ENCODE measurements at places on chromosomes 12 and 14. TPM values are rescaled to one million over a fixed set of nuclear protein-coding genes. Genes with fewer than 3 reads are reported as not detected.

DNA sequence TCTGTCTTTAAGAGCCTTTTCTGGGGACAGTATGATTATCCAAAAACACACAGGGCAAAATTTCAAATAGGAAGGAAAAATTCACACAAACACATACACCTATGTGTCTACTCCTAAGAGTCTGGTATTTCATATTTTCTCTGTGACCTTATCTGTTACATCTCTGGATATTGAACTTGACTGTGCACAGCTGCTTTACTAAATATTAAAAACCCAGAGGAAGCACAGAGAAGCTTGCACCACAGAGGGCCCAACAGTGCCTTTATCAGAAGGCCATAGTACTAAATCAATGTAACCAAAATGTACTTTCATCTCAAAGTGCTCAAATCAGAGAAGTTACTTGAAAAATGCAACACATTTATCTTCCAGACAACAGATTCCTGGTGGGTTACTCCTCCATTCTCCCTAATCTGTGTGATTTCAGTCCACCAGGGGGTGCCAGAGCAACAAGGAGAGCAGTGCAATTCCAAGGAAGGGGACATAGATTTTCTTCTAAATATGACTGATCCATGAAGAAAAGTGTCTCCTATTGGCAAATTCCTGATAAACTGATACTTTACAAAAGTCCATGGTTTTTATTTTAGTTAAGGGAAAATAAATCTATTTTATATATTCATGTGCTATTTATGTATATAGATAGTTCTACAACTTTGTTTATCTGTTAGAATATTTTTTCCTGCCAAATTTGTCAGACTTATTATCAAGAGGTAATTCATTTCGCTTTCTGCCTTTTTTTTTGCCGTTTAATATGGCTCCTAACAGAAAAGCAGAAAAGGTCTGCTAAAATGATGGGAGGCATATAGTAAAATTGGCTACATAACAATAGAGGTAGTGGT lies 617.6 kb downstream of the LRFN5 start:
- peak; percentile 90 for DNase-seq

NEUROD4 gene
- not detected for total RNA-seq

GRCh38 chr12:29245246-29245645 lies 96.2 kb downstream of the FAR2 start:
- peak; percentile 63 for DNase-seq

- peak; percentile 82 for DNase-seq
These were observed 11.1 kb upstream of the KRT7 start for GRCh38 chr12:52221912-52222457.

GRCh38 chr14:60276347-60276746 lies 27.3 kb downstream of the PPM1A start:
- peak; percentile 33 for DNase-seq

DNA sequence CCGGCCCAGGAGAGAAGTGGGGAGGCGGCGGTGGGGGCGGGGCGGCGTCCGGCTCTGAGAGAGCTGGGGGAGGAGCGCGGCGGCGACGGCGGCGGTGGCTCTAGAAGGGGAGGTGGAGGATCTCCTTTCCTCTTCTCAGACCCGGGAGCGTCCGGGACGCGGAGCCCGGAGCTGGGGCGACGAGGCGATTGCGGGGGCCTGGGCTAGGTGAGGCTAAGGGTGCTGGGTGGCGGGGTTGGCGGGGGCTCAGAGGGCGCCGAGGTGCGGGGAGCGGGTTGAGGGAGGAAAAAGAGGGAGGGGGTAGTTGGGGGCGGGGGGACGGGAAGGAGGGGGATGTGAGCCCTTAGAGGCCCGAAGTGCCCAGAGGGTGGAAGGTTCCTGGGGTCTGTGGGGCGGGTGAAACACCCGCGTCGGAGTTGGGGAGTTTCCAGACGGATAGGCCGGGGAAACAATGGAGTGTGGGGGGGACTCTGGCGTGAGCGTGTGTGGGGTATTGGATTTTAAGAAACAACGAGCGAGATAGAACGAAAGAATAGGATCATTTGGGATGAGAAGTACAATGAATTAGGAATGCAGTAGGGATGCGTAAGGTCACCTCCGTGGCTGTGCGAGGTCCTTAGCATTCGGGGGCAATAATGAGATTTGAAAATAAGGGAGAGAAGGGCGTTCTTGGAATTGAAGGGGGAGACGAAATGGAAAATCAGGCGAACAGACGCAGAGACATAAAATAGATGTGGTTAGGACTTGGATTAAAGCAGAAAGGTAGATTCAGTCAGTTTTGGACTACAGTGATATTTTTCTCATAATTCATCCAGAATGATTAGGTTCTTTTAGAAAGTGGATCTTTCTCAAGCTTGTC lies at the start of gene SPATS2:
SPATS2 (plus strand) TSS at position 82 of the 859 bp plus-strand sequence. CDS start 93,551 bp downstream, outside the sequence.
- DNase-seq: no peak

GRCh38 chr12:99232324-99232723 lies 415.2 kb upstream of the GARIN6 start:
- DNase-seq: no peak

DNA sequence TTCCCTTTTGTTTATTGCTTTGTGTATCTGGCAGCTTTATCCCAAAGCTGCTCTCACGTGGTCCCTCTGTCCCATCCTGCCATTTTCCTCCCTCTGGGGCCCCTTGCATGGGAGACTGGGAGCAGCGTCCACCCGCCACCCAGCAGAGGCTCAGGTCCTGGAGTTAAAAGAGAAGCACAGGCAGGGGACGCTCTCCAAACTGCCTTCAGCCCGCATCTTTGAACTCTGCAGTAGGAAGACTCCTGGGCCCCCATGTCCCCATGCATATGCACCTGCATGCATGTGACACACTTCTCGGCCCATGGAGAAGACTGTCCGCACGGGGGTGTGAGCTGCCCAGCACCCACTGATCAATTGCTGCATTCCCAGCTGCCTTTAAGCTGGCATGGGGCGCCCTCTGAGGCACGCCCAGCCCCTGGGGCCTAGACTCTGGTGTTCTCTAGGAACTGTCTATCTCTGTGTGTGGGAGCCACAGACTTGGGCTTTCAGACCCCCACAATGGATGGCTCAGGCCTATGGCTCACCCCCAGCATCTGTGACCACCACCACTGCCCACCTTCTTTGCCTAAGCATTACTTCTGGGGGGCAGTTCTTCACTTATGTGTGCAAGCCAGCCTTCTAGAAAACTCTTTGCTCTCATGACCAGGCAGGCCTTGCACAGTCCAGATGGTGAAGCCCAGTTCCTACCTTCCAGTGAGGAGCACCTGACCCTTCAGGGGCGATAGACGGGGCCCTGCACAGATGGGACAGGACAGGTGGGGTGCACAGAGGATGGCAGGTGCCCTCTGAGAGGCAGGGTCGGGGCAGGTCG lies 96.1 kb upstream of the DIO3 start:
- no peak for DNase-seq

RASSF8 gene
- 51.2 TPM for total RNA-seq

DNA sequence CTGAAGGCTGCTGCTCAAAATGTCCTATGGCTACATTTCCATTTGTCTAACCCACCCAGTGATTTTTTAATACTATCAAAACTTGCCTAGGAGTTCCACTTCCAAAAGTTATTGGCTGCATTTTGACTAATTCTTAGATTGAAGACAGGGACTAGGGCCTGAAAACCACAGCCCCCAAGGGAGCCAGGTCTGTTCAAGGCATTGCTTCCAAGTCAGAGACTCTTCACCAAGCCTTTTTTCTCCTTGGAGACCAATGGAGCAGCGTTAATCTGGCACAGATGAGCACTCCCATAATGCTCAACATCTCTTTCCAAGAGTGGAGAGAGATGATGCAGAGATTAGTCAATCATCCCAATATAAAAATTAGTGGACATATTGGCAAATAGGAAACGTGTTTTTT lies 112.5 kb upstream of the HIF1A start:
- no peak for DNase-seq

- no peak for DNase-seq
These were observed 20.9 kb downstream of the CD9 start for GRCh38 chr12:6221146-6221545.

OR4K1 gene
- total RNA-seq: not detected

AQP2 gene
- not detected for total RNA-seq

GRCh38 chr12:56338308-56339157 lies at the start of gene IL23A:
IL23A (plus strand) TSS chr12:56338884; CDS start chr12:56339045, 161 bp downstream.
- DNase-seq: peak; percentile 88

- DNase-seq: peak; percentile 33
These were observed 91.9 kb downstream of the SLC8A3 start for GRCh38 chr14:70096866-70097265.

INHBC gene
- not detected for total RNA-seq

- no peak for DNase-seq
These were observed 226.9 kb downstream of the MON2 start for GRCh38 chr12:62693376-62694050.

STAC3 gene
- total RNA-seq: 1.4 TPM

ESR2 gene
- total RNA-seq: 0.35 TPM

GRCh38 chr14:68473069-68473468 lies 319.8 kb downstream of the ZFP36L1 start:
- no peak for DNase-seq

BHLHE41 gene
- 81.0 TPM for total RNA-seq

DNA sequence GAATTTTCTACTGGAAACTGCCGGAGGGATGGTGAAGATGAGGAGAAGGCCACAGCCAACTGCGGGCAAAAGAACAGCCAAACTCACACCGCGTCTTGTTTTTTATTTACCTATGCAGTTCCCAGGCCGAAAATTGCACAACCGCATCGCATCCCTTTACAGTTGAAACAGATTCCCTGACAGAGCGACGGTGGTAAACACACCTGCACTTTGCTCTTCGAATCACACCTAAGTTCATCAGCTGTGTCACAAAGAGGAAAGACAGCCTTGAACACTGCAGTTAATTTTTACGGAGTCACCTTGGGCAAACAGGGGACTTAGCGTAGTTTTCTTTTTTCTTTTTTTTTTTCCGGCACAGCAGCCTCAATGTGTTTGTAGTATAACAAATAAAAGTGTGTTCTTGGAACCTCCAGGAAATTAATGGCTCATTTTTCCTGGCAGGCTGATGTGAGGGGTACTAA lies 272.0 kb upstream of the DIO3 start:
- no peak for DNase-seq

DNA sequence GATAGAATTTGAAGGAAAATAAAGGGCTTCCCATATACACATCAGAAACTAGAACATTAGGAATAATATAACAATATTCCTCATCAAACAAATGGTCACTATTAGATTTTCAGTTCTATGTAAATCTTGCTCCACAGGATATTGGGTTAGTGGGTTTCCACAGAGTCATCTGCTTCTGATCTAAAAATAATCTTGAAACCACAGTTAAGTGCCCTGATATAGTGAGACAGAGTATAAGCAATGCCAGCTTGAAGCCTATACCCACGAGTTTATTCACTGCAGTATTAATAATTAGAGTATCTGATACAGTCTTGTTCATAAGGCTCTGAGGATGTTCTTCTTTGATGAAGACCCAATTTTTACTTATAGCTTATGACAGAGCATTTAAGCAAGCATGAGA lies 74.5 kb upstream of the ATF7IP start:
- DNase-seq: no peak

RASSF9 gene
- 0.17 TPM for total RNA-seq

USP44 gene
- total RNA-seq: not detected

GRCh38 chr12:27178723-27179399 lies 65.2 kb upstream of the STK38L start:
- DNase-seq: peak; percentile 41

GRCh38 chr12:117587631-117588287 lies 226.3 kb upstream of the NOS1 start:
- DNase-seq: peak; percentile 76

DNA sequence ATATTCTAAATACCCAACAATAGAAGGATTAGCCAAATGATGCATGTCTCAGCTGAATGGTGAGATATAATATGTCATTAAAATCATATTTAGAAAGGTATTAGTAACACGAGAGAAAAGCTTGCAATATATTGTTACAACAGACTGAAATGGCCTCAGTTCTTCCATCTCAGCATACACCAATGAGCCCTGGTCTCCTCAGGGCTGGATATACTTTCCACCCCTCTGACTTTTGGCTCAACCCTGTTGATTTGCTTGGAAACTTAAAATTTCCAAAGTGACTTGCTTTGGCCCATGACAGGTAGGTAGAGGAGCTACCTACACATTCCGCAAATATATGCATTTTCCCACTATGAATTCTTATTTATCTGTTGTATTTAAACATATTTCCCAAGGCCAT lies 908.1 kb upstream of the TMEM132C start:
- no peak for DNase-seq

DNA sequence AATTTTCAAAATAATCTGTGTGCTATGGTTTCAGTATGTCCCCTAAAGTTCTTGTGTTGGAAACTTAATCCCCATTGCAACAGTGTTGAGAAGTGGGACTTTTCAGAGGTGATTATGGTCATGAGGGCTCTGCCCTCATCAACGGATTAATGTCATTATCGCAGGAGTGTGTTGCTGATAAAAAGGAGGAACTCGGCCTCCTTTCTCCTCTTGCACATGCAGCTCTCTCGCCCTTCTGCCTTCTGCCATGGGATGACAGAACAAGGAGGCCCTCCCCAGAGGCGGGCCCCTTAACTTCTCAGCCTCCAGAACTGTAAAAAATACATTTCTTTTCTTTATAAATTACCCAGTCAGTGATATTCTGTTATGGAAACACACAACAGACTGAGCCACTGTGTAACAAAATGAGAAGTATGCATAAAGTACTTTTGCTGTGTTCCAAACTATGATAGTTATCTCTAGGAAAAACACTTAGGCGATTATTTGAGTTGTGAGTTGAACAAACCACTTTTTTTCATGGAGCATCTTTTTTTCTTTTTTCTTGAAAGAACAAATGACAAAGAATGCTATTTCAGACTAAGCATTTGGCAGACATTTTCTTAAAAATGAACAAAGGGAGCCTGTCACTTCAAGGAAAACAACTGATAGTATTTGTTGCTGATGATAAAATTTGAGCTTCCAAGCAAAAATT lies 134.8 kb upstream of the FUT8 start:
- no peak for DNase-seq

TPI1 gene
- total RNA-seq: 1,708 TPM

GRCh38 chr12:6363330-6364043 lies 11.9 kb downstream of the SCNN1A start:
- DNase-seq: peak; percentile 84

- DNase-seq: peak; percentile 48
These were observed 84.1 kb upstream of the RESF1 start for GRCh38 chr12:31874961-31875608.

DNA sequence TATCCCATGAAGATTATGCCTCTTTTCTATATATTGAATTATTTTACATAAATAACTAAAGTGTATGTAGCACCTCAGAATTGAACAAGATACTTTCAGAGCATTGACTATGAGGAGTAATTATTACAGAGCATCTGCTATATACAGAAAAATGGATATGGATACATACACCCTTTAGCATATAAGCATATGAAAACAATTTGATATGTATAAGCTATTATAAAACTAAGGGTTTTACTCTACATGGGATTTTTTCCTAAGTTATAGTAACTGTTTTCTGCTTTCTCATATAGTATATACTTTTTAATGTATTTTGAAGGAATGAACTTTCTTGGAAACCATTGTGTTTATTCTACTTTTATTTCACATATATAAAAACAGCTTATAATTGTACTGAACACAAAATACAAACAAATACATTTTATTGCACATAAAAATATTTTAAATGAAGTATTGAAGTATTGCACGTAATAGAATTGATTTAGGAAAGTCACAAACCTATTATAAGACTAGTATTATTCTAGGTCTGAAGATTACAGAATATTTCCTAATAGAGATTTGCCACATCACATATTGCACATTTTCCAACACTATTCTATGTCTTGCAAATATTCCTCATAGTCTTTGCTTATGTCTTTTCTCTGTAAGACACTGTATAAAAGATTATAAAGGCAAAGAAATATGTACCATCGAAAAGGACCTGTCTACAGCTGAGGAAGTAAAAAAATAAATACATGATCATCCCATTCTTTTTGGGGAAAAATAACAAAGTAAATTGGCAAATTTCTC lies 8.4 kb downstream of the CD69 start:
- no peak for DNase-seq

- no peak for DNase-seq
These were observed 45.4 kb downstream of the APPL2 start for GRCh38 chr12:105190530-105190929.

All from PC-3 (cell line).